ENCODE measurements at places on chromosomes 5 and 9.
A peak's percentile ranks its signal among the peaks of the same experiment; 100 is the strongest.

- no peak for DNase-seq
These were observed 63.3 kb upstream of the DPYSL3 start for GRCh38 chr5:147573211-147573610.

DNA sequence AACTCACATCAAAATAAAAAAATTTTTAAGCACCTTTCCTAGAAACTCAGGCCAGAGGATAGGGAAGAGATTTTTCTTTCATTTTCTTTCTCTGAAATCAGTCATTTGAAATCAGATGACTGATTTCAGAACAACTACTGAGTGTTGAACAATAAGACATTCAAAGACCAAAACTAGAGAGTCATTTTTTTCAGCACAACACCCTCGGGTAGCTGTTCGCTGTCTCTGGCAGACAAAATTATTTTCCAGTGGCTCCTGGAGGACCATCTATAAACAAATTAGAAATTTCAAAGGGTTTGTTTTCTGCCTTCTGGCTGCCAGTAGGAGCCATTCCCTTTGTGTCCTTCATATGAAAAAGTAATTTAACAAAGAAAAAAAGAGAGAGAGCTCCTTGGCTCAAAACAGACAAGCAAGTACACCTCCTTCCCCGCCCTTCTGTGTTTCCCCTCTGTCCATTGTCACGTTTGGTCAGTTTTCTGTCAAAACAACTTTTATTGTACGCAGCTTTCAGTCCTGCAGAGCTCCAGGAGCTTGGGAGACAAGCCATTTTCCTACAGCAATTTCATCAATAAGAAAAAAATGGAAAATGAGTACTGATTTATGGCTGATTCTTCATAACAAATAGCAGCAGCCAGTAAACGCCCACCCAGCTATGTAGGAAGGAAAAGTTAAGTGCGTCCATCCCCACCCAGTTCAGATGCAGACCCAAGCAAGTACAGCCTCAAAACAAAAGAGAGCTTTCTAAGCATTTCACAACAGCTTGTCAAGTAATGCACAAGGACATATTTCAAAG, 405.2 kb downstream of the ZNF608 start:
- no peak for DNase-seq

GRCh38 chr5:85453026-85453349, 1068.3 kb upstream of the EDIL3 start:
- no peak for DNase-seq

- DNase-seq: no peak
These were observed 178.7 kb downstream of the CEMIP2 start for GRCh38 chr9:71589612-71590011.

- DNase-seq: no peak
These were observed 46.6 kb downstream of the ATG10 start for GRCh38 chr5:82018462-82018861.

- DNase-seq: no peak
These were observed 353.6 kb downstream of the BNC2 start for GRCh38 chr9:16516891-16517290.

DNA sequence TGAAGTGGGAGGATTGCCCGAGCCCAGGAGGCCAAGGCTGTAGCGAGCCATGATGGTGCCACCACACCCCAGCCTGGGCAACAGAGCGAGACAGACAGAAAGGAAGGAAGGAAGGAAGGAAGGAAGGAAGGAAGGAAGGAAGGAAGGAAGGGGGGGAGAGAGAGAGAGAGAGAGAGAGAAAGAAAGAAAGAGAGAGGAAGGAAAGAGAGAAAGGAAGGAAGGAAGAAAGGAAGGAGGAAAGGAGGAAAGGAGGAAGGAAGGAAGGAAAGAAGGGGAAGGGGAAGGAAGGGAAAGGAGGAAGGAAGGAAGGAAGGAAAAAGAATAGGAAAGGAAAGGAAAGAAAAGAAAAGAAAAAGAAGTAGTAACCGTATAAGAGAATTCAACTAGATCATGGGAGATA, 20.8 kb upstream of the LHFPL2 start:
- DNase-seq: no peak

GRCh38 chr9:85536076-85536475, 205.7 kb downstream of the AGTPBP1 start:
- DNase-seq: no peak

GRCh38 chr5:151890299-151890698, 34.4 kb downstream of the GLRA1 start:
- DNase-seq: no peak

GRCh38 chr9:91150998-91151717, 210.6 kb downstream of the AUH start:
- no peak for DNase-seq

- DNase-seq: no peak
These were observed 356.5 kb downstream of the CCDC171 start for GRCh38 chr9:15909297-15909696.

DNA sequence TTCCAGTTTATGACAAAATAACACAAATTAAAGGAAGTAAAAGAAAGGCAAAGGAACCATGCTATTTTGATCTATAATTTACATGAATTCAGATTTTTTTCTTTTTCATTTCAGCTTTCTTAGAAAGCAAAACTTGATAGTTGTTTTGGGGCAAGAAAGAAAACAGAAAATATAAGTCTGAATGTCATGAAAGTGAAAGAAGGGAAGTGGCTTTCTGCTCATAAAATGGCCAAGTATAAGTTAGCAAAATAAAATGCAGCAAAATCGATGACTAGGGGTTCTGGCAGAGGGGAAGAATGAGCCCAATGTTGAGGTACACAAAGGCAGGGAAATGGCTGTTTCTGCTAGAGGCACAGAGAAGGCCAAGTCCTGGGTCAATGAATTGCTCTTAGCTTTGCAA, 3.0 kb upstream of the IFNW1 start:
- no peak for DNase-seq

GRCh38 chr5:24823625-24824024, 178.8 kb upstream of the CDH10 start:
- DNase-seq: no peak

DNA sequence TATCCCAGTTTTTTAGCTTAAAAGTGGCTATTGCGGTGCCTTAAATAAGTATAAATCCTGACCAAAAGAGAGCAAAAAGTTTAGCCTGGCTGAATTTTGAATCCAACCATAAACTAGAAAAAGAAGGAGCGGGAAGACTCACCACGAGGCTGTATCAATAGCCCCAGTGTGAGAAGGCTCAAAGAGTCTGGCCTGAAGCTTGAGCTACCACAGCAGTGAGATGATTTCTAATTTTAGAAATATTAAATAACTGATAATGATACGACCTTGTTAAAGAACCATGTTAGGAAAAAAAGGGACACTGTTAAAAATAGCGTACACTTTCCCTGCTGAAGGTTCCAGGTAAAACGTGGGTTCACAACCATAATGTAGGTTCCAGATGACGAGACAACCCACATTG, 134.1 kb upstream of the ZNF462 start:
- DNase-seq: no peak

DNA sequence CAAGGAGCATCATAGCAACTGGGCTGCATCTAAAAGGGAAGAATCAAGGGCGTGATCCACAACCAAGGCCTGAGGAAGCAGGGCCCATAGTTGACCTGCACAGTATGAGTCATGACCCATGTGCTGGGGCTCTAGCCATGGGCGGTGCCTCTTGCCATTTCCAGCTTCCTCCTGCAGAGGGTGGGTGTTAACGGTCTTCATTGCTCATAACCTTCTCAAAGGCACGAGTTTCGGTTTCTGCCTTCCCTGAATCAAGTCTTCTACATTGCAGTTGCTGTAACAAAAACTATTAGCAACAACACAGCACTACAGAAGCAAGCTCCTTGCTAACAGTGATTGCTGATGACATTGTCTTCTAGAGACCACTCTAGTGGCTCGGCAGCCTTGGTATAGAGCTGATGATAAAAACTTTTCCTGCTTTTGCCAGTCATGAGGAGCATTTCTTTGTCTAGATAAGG, 66.9 kb downstream of the CTSL start:
- DNase-seq: no peak

GRCh38 chr5:37738057-37738691, 101.7 kb downstream of the GDNF start:
- no peak for DNase-seq

GRCh38 chr5:18236386-18236785, 602.1 kb downstream of the TAF11L14 start:
- no peak for DNase-seq

GRCh38 chr9:7227951-7228350, 470.2 kb downstream of the KDM4C start:
- DNase-seq: no peak

- no peak for DNase-seq
These were observed 279.7 kb downstream of the EBF1 start for GRCh38 chr5:158819840-158820620.

DNA sequence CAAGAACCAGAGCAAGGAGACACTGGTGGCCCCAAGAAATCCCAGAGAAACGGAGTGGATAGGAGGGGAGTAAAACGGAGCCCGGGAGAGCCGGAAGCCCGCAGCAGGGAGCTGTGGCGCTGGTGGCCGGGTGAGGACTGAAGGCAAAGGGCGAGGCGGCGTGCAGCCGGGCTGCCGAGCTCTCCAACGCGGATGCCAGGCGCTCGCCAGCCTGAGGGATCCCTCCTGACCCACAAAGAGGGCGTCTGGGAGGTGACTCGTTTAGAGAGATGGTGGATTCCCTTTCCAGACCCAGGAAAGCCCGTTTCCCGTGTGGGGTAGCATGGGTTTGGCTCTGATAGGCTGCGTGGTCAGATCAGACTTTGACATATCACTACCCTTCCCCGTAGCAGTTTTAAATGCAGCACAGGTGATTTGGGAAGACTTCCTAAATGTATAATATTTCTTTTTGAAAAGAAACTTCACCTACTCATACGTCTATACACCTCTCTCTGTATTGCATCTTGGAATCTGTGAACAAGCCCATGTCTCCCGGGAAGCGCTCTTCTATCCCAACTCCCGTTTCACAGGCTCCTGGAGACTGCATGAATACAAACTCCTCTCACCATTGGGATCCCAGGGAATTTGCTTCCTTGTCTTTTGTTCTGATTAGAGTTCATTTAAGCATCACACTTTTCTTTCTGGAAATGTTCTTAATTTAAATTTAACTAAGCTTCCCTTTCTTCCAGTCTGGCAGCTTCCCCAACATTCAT, 158.1 kb downstream of the C9orf152 start:
- no peak for DNase-seq

DNA sequence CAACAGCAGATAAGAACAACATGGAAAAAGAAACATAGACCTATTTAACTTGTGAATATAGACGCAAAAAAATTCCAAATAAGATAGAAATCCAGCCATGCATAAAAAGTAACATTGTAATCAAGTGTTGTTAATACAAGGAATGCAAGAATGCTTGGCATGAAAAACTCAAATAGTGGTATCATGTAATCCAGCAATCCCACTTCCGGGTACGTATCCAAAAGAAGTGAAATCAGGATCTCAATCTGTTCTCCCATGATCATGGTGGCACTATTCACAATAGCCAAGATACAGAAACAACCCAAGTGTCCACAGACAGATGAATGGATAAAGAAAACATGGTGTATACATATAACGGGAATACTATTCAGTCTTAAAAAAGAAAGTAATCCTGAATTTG, 437.4 kb downstream of the ARHGEF28 start:
- DNase-seq: no peak

GRCh38 chr5:97550818-97551217, 367.8 kb upstream of the RIOK2 start:
- DNase-seq: no peak

DNA sequence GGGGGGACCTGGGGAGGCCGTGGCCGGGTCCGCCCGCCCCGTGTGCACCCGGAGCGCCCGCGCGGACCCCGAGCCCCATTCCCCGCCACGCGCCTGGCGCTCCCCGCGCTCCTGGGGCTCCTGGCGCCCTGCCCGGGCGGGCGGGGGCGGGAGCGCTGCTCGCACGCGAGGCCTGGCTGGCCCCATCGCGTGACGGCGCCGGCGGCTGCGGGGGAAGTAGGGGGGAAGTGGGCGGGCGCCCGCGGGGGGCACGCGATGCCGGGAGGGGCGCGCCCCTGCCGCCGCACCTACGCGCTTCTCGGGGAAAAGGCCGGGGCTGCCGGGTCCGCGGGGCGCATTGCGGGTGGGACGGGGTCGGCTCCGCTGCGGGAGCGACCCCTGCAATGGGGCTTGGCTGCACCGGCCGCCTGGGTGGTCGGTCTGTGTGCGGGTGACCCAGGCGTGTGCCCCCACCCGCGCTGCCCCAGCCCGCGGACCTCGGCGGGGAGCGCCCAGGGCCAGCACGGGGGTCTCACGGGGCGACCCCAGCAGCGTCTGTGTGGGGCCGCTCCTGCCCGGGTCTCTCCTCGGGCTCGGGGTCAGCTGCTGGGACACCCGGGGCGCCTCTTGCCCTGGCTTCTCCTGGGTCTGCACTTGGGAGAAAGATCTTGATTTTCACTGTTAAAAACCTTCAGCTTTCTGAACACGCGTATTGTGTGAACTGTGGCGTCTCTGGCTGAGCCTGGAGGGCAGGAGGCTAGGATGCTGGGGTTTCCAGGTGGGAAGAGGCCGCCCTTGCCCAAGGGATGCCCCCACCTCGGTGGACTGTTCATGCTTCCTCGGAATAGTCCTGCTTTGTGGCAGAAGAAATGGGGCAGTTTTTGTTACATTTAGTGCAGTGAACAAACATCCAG, 52.4 kb downstream of the AHRR start:
- peak; percentile 46 for DNase-seq

GRCh38 chr5:115561176-115561575, 16.6 kb upstream of the FEM1C start:
- no peak for DNase-seq

Measured in NCI-H187 (cell line).